CD8-positive, alpha-beta memory T cell (primary cell): ENCODE measurements at places on chromosomes 12 and 14. TPM values are rescaled to one million over a fixed set of nuclear protein-coding genes. Genes with fewer than 3 reads are reported as not detected.

The FLVCR2 gene
- total RNA-seq, result 2.6 TPM

The GALNT8 gene
- total RNA-seq, result 0.22 TPM

The PHLDA1 gene
- total RNA-seq, result 43.4 TPM

GRCh38 chr12:19675361-19675760, 236.1 kb downstream of the AEBP2 start:
- DNase-seq, result no peak

DNA sequence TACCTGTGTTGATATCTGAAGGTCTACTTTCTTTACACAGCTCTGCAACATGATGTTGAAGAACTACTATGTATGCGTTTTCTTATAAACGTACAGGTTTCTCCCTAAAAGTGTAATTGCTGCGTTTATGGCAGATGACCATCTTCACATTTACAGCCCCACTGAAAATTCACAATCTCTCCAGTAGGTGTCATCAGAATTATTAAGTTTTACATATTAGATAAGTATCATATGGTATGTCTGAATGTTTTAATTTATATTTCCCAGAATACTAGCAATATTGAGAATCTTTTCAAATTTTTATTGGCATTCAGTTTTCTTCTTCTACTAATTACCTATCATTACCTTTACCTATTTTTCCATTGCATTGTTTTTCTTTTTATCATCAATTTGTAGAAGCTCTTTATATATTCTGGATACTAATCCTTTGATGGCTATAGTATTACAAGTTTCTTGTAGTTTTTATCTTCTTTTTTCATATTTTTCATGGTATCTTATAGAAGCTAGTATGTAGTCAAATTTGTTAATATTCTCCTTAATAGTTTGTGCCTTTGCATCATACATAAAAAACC, 123.5 kb downstream of the CAPZA3 start:
- no peak for DNase-seq

DNA sequence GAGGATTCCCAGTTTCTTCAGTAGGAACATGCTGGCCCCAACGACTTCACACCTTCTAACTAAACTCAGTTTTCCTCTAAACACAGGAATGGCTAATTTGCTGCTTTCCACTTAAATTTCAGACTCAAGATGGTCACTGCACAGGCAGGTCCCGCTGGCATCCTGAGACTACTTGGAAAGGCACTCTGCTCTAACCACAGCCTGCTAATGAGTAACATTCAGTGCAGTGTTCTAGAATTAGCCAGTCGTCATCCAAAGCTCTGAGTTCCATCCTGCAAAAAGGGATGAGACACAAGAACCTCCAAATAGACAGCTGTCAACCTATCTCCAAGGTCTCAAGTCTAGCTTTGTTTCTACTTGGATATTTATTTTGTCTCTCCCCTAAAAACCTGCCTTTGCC, 6.0 kb downstream of the CCDC92 start:
- no peak for DNase-seq

- DNase-seq, result no peak
Measured at GRCh38 chr12:16504200-16504599, 101.8 kb downstream of the LMO3 start.

DNA sequence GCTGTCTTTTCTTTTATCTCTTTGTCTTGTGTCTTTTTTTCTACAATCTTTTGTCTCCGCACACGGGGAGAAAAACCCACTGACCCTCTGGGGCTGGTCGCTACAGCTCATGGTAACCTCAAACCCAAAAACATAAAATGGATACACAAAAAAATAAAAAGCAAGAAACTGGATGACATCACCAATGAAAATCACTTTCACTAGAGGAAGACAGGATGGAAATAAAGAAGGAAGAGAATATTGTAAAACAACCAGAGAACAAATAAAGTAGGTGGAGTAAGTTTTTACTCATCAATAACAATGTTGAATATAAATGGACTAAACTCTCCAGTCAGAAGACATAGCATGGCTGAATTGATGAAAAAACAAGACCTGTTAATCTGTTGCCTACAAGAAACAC, 17.6 kb downstream of the MIPOL1 start:
- no peak for DNase-seq

- DNase-seq, result no peak
Measured at GRCh38 chr12:94231709-94232108, 83.3 kb downstream of the PLXNC1 start.

- no peak for DNase-seq
Measured at GRCh38 chr14:59583755-59584154, 7.1 kb upstream of the CCDC175 start.

- DNase-seq, result no peak
Measured at GRCh38 chr14:90191585-90191984, 64.8 kb upstream of the PSMC1 start.
